Vagina (tissue), 2 donors: ENCODE measurements at places on chromosomes 7 and 10. TPM values are rescaled to one million over a fixed set of nuclear protein-coding genes. Genes with fewer than 3 reads are reported as not detected.

The PDGFA gene
- total RNA-seq: 31.2 TPM

GRCh38 chr7:115910541-115911164 is 119.9 kb downstream of the TFEC start:
- no peak overlapping the region for H3K4me3 ChIP-seq
- H3K27me3 ChIP-seq: no peaks in the 10 kb centered on the region
- H3K36me3 ChIP-seq: no peaks in the 10 kb centered on the region

The GNG11 gene
- total RNA-seq: 15.0 TPM

The ZNF138 gene
- total RNA-seq: 26.5 TPM

The C10orf143 gene
- total RNA-seq: 0.74 TPM

- H3K27ac ChIP-seq: no peak overlapping the region
- no peaks in the 10 kb centered on the region for H3K4me1 ChIP-seq
- H3K4me3 ChIP-seq: no peak overlapping the region
- peaks cover 14% of the 10 kb centered on the region for H3K36me3 ChIP-seq
These were observed 102.5 kb downstream of the CYTH3 start for GRCh38 chr7:6169805-6170520.

The FFAR4 gene
- 1.5 TPM for total RNA-seq

DNA sequence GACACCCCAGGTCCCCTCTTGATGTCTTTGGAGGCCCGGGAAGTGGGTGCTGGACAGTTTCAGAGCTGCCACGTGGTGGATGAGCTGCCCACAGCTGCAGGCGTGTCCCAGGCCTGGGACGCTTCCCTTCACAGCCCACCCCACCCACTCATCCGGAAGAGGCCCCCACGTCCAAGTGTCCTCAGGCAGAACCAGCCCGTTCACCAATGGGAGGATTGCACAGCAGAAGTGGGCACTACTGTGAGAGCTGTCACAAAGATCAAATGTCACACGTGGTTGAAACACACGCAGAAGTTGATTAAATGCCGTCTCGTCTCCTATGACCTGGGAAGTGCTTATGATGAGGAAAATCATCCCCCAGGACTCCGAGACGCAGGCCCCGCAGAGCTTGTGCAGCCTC is 52.9 kb downstream of the STK32C start:
- H3K27ac ChIP-seq: no peak overlapping the region
- no peaks in the 10 kb centered on the region for H3K36me3 ChIP-seq
- H3K27me3 ChIP-seq: no peaks in the 10 kb centered on the region
- no peak overlapping the region for H3K4me3 ChIP-seq
- no peak for DNase-seq

DNA sequence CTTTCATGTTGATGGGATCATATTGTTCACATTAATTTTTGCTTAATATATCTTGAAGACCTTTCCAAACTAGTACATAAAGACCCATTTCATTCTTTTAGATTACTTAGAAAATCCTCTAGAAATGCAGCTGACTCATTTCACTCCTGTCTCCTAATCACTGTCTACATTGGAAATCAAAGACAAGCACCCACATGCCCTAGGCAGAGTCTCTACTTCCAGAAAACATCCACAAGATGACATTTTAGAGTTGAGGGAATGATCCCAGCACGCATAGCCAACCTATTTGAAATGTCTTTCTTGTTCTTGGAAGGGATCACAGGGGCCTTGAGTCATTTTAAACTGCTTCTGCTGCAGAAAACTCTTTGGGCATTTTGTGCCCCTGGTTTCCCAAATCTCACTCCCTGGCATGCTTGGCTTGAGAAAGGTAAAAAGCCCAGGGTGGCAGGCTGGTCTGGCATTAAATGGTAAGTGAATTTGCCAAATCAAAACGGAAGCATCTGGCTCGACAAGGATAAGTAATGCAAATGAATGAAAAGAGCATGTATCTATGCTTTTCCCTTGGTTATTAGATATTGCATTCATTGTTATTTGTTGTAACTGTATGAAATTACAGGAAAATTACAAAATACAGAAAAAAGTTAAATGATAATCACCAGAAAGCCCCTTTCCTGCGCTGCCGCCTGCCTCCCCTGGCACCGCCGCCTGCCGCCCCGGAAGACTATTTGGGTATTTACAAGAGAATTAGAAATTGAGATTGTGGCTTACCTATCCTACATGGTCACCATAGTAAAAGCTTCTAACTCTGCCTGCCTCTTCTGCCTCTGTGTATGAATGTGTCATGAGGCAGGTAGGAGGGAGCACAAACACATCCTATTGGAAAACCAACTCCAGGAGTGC is 225.3 kb downstream of the PTEN start:
- H3K4me3 ChIP-seq: no peak overlapping the region
- no peaks in the 10 kb centered on the region for H3K27me3 ChIP-seq
- H3K27ac ChIP-seq: no peak overlapping the region
- H3K4me1 ChIP-seq: no peaks in the 10 kb centered on the region
- H3K36me3 ChIP-seq: no peaks in the 10 kb centered on the region

The RAB19 gene
- not detected for total RNA-seq

The CCDC172 gene
- not detected for total RNA-seq

GRCh38 chr10:111203615-111204014 is 126.8 kb downstream of the ADRA2A start:
- no peaks in the 10 kb centered on the region for H3K4me1 ChIP-seq
- no peak overlapping the region for H3K4me3 ChIP-seq
- no peaks in the 10 kb centered on the region for H3K27me3 ChIP-seq
- peak overlapping the region; percentile 32 for H3K27ac ChIP-seq
- no peak for DNase-seq

The CCDC3 gene
- total RNA-seq: 12.8 TPM

GRCh38 chr10:95314192-95314918 is 23.6 kb upstream of the PDLIM1 start:
- peaks cover 16% of the 10 kb centered on the region for H3K4me1 ChIP-seq
- no peak overlapping the region for H3K4me3 ChIP-seq
- DNase-seq: no peak
- no peak overlapping the region for H3K27ac ChIP-seq

DNA sequence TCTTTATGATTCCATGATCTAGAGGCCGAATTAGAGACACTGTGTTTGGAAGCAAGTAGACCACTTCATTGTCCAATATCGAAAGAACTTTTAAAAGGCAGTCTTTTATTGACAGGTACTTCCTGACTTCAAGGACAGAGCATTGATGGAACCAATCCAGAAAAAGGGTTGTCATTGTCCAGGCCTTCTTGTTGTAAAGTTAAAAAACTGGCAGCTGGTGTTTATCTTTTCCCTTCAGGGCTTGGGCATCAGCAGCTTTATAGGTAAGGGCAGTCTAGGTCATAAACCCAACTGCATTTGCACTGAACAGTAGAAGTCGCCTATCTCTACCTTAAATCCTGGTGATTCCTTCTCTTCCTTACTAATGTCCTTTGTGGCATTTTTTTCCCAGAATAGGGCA is 95.6 kb downstream of the ST7 start:
- H3K4me1 ChIP-seq: peaks cover 21% of the 10 kb centered on the region
- H3K27me3 ChIP-seq: no peaks in the 10 kb centered on the region
- no peak overlapping the region for H3K4me3 ChIP-seq
- H3K27ac ChIP-seq: no peak overlapping the region
- DNase-seq: no peak

The CDNF gene
- 7.4 TPM for total RNA-seq

DNA sequence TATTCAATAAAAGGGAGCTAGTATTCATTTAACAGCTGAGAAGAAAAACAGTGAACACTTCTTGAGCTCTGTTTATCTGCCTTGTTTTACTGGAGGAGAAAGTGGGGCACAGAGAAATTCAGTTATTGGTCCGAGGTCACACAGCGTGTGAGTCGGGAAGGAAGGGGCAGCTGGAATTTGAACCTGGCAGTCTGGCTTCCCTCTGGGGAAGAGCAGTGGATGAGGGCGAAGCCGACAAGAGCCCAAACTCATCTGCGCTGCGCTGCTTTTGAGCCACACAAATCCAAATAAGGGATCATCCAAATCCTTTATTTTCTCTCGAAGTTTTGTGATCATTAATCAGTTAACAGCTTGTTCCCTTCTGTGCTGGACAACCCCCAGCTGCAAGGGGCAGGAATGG is 23.7 kb upstream of the PFKFB3 start:
- H3K4me3 ChIP-seq: no peak overlapping the region
- peaks cover 34% of the 10 kb centered on the region for H3K4me1 ChIP-seq
- no peak for DNase-seq
- no peaks in the 10 kb centered on the region for H3K27me3 ChIP-seq

DNA sequence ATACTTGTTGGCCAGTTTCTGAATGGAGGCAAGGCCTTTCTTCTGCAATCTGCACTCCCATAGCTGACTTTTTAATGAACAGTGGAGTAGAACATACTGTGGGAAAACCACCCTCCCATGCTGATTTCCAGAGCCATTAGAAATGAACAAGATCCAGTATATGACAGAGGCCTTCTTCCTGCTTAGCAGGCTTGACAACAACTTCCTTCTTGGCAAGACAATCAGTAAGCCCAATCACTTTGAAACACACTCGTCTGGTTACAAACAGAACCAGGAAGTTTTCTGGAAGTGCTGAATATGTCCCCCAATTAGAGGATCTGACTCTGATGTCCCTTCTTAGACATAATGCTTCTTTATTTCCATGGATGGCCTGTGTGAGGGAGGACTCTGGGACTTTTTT is 103.4 kb downstream of the SAMD9 start:
- H3K27me3 ChIP-seq: no peaks in the 10 kb centered on the region
- peak overlapping the region; percentile 23 for H3K27ac ChIP-seq
- no peaks in the 10 kb centered on the region for H3K36me3 ChIP-seq
- H3K4me1 ChIP-seq: peaks cover 34% of the 10 kb centered on the region
- no peak overlapping the region for H3K4me3 ChIP-seq
- no peak for DNase-seq

The SOSTDC1 gene
- 5.9 TPM for total RNA-seq

DNA sequence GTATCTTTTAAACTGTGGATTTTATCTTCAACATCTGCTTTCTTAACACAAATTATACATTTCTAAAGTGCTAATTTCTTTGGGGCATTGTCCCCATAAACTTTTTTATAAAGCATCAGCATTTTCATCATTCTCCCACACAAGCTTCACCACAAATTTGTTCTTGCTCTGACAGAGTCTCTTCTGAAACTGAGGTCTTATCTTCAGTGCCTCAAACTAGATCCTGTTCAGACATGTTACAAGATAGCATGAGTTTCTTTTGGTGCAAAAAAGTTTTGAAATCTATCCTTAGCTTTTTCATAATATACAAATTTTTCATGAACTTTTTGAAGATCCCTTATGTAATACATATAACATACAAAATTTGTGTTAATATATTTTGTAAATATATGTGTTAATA is 346.6 kb downstream of the IPMK start:
- no peaks in the 10 kb centered on the region for H3K4me1 ChIP-seq
- DNase-seq: no peak
- no peaks in the 10 kb centered on the region for H3K36me3 ChIP-seq
- no peak overlapping the region for H3K4me3 ChIP-seq

The ASB10 gene
- not detected for total RNA-seq

DNA sequence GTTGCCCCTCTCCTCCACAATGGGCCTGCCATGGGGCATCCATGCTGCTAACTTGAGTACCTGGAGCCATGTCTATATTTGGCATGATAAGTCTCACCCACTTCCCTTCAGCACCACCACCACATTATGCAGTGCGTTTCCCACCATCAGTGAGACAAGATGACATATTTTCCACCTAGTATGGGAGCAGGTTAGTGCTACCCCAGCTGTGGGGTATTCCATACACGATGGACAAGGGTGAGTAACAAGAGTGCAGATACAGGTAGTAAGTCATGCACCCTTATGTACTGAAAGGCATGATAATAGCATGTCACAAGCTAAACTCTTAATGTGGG is 21.2 kb upstream of the OR2AE1 start:
- no peak for DNase-seq
- no peaks in the 10 kb centered on the region for H3K27me3 ChIP-seq
- H3K27ac ChIP-seq: no peak overlapping the region
- H3K4me1 ChIP-seq: no peaks in the 10 kb centered on the region

- H3K36me3 ChIP-seq: no peaks in the 10 kb centered on the region
- no peaks in the 10 kb centered on the region for H3K27me3 ChIP-seq
- no peak overlapping the region for H3K4me3 ChIP-seq
- H3K27ac ChIP-seq: no peak overlapping the region
These were observed 120.1 kb downstream of the PTPN20 start for GRCh38 chr10:47031211-47031900.
